ENCODE measurements at places on chromosomes 11 and 22.

GRCh38 chr11:22753416-22753815 lies 76.2 kb downstream of the SVIP start:
- no peak for DNase-seq

- no peak for DNase-seq
Measured at GRCh38 chr11:78791254-78791653, 216.6 kb upstream of the NARS2 start.

GRCh38 chr11:81579339-81579738 lies 1154.3 kb downstream of the FAM181B start:
- DNase-seq, result no peak

- DNase-seq, result no peak
Measured at GRCh38 chr11:12196308-12196707, 85.9 kb downstream of the MICAL2 start.

DNA sequence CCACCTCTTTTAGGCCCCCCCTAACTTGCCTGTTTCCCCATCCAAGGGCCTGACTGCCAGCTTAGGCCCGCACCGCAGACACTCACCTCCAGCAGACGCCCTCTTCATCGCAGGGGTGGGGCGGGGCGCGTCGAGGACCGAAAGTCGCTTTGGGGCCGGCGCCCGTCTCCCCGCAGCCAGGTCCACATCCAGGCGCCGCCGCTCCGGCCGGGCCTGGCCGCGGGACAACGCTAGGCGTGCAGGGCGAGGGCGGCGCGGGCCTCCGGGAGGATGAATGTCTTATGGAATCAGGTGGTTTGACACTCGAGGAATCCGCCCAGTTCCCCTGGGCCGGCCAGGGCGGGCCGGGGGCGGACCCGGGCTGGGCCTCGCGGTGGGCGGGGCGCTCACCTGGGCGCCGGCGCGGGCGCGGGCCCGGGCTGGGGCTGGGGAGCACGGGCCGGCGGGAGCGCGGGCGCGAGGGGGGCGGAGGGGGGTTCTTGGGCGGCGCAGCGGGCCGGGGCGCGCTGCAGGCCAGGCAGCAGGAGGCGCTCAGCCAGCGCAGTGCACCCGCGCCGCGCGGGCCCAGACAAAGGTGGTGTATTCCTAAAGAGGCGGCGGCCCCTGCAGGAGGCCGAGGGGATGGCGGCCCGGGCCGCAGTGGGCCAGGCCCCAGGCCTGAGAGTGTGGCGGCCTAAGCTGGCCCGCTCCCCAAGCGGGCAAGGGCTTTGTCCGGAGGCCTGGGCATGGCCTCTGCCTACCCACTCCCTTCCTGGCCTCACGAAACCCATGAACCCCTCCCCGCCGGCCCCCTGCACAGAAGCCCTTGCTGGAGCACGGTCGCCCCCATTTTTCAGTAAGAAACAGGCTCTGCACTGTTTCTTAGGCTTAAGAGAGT lies 177.6 kb downstream of the IGLL1 start:
- peak; percentile 59 for DNase-seq

GRCh38 chr11:10058356-10058755 lies 235.7 kb downstream of the SBF2 start:
- DNase-seq, result no peak

- DNase-seq, result no peak
Measured at GRCh38 chr22:50581950-50582492, 628 bp downstream of the CHKB start.

- no peak for DNase-seq
Measured at GRCh38 chr11:32099516-32099915, 8.6 kb downstream of the RCN1 start.

- DNase-seq, result peak; percentile 87
Measured at GRCh38 chr11:61345954-61346843, 13.2 kb downstream of the TKFC start.

All from hematopoietic multipotent progenitor cell treated with erythropoietin and hydrocortisone succinate and interleukin-3 and kit ligand, for 8 days (in vitro differentiated cells).